ENCODE measurements at places on chromosomes 12 and 14. TPM values are rescaled to one million over a fixed set of nuclear protein-coding genes. Genes with fewer than 3 reads are reported as not detected.

GRCh38 chr12:51465491-51465890 is 40.9 kb downstream of the SLC4A8 start:
- no peaks in the 10 kb centered on the region for H3K27me3 ChIP-seq
- H3K36me3 ChIP-seq = no peaks in the 10 kb centered on the region
- H3K4me1 ChIP-seq = no peaks in the 10 kb centered on the region
- no peak for DNase-seq
- no peak overlapping the region for H3K27ac ChIP-seq

GRCh38 chr12:67943141-67943892 is 45.9 kb upstream of the IFNG-AS1 start:
- DNase-seq = peak; percentile 80
- H3K4me1 ChIP-seq = no peaks in the 10 kb centered on the region
- no peaks in the 10 kb centered on the region for H3K27me3 ChIP-seq

Gene A2M
- 234 TPM for total RNA-seq

DNA sequence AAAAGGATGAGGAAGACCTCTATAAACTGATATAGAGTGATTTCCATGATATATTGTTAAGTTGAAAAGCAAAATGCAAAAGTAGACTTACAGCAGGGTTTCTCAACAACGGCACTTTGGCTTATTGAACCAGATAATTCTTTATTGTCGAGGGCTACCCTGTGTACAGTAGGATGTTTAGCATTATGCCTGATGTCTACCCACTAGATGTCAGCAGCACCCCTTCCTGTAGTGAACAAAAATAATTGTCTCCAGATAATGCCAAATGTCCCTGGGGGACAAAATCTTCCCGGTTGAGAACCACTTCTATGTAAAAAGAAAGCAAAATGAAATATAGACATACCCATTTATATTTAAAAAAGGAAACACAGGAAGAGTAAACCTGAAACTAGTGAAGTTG is 32.4 kb downstream of the ABCD2 start:
- no peaks in the 10 kb centered on the region for H3K27me3 ChIP-seq
- no peak overlapping the region for H3K4me3 ChIP-seq
- H3K27ac ChIP-seq = no peak overlapping the region
- no peaks in the 10 kb centered on the region for H3K4me1 ChIP-seq

DNA sequence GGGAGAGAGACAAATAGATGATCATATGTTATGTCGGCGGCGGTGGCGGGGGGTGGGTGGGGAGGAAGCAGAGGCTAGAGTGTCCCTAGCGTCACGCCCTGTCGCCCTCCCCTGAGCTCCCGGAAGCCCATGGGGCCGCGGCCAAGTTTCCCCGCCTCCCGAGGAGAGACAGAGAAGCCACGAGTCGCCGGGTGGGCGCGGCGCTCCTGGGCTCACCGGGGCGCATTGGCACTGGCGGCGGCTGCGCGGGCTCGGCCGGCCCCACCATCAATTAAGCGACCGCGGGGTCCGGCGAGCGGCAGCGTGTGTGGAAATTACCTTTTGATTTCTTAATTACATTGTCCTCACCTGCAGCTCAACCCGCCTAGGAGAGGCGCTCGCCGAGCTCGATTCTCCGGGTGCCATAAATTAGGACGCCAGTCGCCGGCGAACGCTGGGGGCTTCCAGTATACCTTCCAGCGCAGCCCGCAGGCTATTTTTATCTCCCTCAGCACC is 119.9 kb upstream of the LHX5 start:
- no peak for DNase-seq
- no peak overlapping the region for H3K4me3 ChIP-seq
- H3K4me1 ChIP-seq = no peaks in the 10 kb centered on the region
- H3K27me3 ChIP-seq = peaks cover 8% of the 10 kb centered on the region
- H3K27ac ChIP-seq = no peak overlapping the region

Gene OR6C68
- total RNA-seq = not detected

DNA sequence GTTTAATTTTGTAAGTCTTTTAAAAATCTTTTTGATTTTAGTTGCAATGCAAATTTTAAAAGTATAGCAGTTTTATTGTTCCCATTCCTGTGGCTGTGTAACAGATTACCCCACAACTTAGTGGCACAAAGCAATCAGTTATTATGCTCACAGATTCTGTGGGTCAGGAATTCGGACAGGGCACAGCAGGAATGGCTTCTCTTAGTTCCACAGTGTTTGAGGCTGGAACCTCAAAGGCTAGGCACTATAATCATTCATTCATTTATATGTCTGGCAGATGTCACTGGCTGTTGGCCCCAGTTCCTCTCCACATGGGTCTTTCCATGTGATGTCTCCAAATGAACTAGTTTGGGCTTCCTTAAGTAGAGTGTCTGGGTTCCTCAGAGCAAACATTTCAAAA is 193.3 kb downstream of the RAD51B start:
- DNase-seq = no peak
- no peak overlapping the region for H3K4me3 ChIP-seq
- no peaks in the 10 kb centered on the region for H3K27me3 ChIP-seq
- H3K4me1 ChIP-seq = no peaks in the 10 kb centered on the region
- peak overlapping the region; percentile 76 for H3K27ac ChIP-seq
- no peaks in the 10 kb centered on the region for H3K36me3 ChIP-seq

Gene NACA
- 1,536 TPM for total RNA-seq

- H3K4me1 ChIP-seq = peaks cover 31% of the 10 kb centered on the region
- peaks cover 52% of the 10 kb centered on the region for H3K36me3 ChIP-seq
- H3K27me3 ChIP-seq = no peaks in the 10 kb centered on the region
- peak overlapping the region; percentile 86 for H3K27ac ChIP-seq
- DNase-seq = no peak
These were observed 30.9 kb downstream of the CCNK start for GRCh38 chr14:99512110-99512449.

Data from sigmoid colon (tissue), 7 donors.